ENCODE measurements at places on chromosomes 2 and 18. TPM values are rescaled to one million over a fixed set of nuclear protein-coding genes. Genes with fewer than 3 reads are reported as not detected.
A peak's percentile ranks its signal among the peaks of the same experiment; 100 is the strongest.

- H3K4me3 ChIP-seq = no peak overlapping the region
- H3K27ac ChIP-seq = no peak overlapping the region
- peaks cover 30% of the 10 kb centered on the region for H3K36me3 ChIP-seq
- peaks cover 3% of the 10 kb centered on the region for H3K4me1 ChIP-seq
- H3K27me3 ChIP-seq = no peaks in the 10 kb centered on the region
- DNase-seq = no peak
Measured at GRCh38 chr2:15448250-15448839, 112.8 kb downstream of the NBAS start.

Gene ZNF407
- 18.3 TPM for total RNA-seq

DNA sequence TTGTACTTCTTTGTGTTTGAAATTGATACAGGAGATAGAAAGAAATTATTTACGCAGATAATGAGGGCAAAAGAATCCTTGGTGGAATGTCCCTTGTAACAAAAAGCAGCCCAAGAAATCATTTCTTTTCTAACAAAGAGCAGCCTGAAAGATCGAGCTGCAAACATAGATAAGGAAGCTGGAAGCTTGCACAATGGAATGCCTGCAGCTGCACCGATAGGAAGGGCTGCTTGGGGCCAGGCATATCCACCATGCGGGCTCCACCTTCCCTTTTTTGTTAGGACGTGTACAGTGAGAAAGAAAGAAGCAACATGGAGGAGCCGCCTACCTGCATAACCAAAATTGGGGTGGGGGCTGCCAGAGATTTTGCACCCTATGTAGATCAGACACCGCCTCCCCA, 568.7 kb downstream of the METTL4 start:
- no peaks in the 10 kb centered on the region for H3K27me3 ChIP-seq
- no peak for DNase-seq

Gene SULT1C3
- total RNA-seq = not detected

- no peak overlapping the region for H3K27ac ChIP-seq
- H3K27me3 ChIP-seq = peaks cover 6% of the 10 kb centered on the region
- H3K4me1 ChIP-seq = no peaks in the 10 kb centered on the region
- no peak overlapping the region for H3K4me3 ChIP-seq
- H3K36me3 ChIP-seq = no peaks in the 10 kb centered on the region
Measured at GRCh38 chr2:229652796-229653195, 61.6 kb downstream of the DNER start.

GRCh38 chr2:179422037-179422643, 157.5 kb upstream of the SESTD1 start:
- DNase-seq = peak; percentile 15
- no peaks in the 10 kb centered on the region for H3K4me1 ChIP-seq

Gene ONECUT2
- not detected for total RNA-seq

DNA sequence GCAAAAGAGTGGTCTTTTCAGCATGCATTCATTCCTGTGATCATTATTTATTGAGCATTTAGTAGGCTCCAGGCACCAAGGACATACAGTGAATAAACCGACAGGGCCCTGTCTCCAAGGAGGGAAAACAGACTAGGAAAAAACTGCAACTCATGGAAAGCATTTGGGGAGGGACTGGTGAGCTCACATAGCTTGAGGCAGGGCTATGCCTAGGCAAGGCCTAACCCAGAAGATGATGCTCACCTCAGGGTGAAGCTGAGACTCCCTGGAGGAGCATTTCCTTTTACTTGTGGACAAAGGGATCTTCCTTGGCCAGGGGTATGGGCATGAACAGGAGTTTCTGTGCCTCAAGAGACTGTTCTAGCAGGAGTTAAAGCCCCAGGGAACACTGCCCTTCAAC, 3.9 kb downstream of the CXCR1 start:
- peaks cover 29% of the 10 kb centered on the region for H3K27me3 ChIP-seq
- DNase-seq = no peak
- H3K4me1 ChIP-seq = peaks cover 18% of the 10 kb centered on the region
- no peaks in the 10 kb centered on the region for H3K36me3 ChIP-seq
- no peak overlapping the region for H3K27ac ChIP-seq

Gene ALPP
- not detected for total RNA-seq

DNA sequence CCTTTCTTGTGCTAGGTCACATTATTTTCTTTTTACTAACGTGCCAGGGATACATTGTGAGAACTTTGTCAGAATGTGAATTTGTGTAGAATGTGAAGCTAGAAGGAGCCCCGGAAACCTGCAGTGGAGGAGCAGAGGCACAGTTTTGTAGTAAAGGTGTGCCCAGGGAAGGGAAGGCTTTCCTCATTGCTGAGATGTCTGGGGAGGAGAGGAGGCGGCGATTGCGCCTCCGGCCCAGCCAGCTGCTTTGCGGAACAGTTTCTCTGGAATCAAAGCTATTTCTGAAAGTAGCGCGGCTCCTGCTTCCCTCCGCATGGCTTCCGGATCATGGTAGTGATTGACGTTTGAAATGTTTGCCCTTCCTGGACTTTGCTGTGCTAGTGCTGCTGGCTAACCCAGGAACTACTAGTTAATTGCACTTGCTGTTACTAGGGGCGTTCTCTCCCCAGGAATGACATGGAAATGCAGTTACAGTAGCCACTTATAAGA, 83.1 kb upstream of the RBM44 start:
- H3K27ac ChIP-seq = peak overlapping the region; percentile 49
- no peak overlapping the region for H3K4me3 ChIP-seq
- H3K36me3 ChIP-seq = peaks cover 81% of the 10 kb centered on the region
- H3K4me1 ChIP-seq = peaks cover 37% of the 10 kb centered on the region

Gene SFT2D3
- 5.9 TPM for total RNA-seq

GRCh38 chr2:122704109-122704563, 948.7 kb downstream of the TSN start:
- H3K4me1 ChIP-seq = no peaks in the 10 kb centered on the region
- H3K36me3 ChIP-seq = no peaks in the 10 kb centered on the region
- DNase-seq = no peak
- H3K27me3 ChIP-seq = no peaks in the 10 kb centered on the region
- H3K27ac ChIP-seq = no peak overlapping the region

DNA sequence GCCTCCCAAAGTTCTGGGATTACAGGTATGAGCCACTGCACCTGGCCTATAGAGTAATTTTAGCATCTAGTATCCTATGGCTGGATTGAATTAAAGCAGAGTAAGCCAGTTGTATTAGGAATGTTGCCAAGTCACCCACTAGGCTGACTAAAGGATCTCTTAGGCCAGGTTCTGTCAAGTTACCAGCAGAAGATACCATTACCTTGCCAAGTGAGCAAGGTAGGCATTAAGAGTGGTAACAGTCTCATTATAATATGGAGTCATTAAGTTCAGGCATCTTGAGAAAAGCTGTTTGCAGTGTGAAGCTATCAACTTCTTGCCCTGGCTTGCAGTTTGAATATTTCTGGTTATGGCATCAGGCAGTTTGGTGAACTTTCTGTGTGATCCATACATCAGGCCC, 37.0 kb upstream of the MTCL1 start:
- no peak for DNase-seq
- no peaks in the 10 kb centered on the region for H3K4me1 ChIP-seq
- no peak overlapping the region for H3K27ac ChIP-seq
- no peaks in the 10 kb centered on the region for H3K27me3 ChIP-seq

DNA sequence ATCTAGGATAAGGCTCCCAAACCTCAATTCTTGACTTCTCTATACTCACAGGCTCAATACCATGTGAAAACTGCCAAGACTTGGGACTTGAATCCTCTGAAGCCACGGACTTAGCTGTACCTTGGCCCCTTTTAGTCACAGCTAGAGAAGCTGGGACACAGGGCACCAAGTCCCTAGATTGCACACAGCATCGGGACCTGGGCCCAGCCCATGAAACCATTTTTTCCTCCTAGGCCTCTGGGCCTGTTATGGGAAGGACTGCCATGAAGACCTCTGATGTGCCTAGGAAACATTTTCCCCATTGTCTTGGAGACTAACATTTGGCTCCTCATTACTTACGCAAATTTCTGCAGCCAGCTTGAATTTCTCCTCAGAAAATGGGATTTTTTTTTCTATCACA, 1011.8 kb upstream of the DDX18 start:
- H3K4me3 ChIP-seq = no peak overlapping the region
- H3K4me1 ChIP-seq = no peaks in the 10 kb centered on the region
- no peak for DNase-seq
- no peaks in the 10 kb centered on the region for H3K27me3 ChIP-seq
- H3K27ac ChIP-seq = no peak overlapping the region

DNA sequence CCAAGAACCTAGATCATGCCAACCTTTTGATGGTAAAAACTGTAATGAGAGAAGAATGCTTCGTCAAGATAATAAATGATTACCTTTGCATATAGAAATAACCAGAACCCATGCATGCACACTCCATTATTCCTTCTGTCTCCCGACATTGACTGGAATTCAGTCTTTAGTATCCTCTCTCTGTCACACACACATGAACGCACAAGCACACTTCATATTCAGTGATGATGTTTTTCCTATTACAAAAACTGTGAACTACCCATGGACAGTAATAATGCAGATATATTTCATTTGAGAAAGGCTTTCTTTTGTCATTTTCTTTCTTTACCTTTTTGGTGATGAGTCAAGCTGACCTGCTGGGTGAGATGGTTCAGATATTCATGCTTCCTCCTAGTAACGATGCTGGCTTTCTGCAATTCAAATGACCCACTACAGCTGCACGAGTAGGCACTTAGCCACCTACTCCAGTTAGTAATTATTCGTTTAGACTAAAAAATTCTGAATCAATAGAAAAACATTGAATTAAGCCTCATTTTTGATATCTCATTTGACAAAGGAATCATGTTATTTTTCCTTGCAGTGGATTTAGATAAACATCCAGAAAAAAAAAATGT, 382.2 kb downstream of the TGIF1 start:
- no peak overlapping the region for H3K4me3 ChIP-seq
- no peaks in the 10 kb centered on the region for H3K4me1 ChIP-seq
- no peaks in the 10 kb centered on the region for H3K36me3 ChIP-seq

- H3K36me3 ChIP-seq = peaks cover 6% of the 10 kb centered on the region
- peaks cover 14% of the 10 kb centered on the region for H3K4me1 ChIP-seq
- no peak overlapping the region for H3K4me3 ChIP-seq
- no peaks in the 10 kb centered on the region for H3K27me3 ChIP-seq
Measured at GRCh38 chr18:58645398-58645797, 16.5 kb upstream of the ALPK2 start.

- H3K27me3 ChIP-seq = no peaks in the 10 kb centered on the region
- no peak for DNase-seq
- H3K27ac ChIP-seq = no peak overlapping the region
- peak overlapping the region; percentile 96 for H3K4me3 ChIP-seq
- H3K36me3 ChIP-seq = peaks cover 41% of the 10 kb centered on the region
Measured at GRCh38 chr2:240134466-240134865, 1.6 kb downstream of the COPS9 start.

DNA sequence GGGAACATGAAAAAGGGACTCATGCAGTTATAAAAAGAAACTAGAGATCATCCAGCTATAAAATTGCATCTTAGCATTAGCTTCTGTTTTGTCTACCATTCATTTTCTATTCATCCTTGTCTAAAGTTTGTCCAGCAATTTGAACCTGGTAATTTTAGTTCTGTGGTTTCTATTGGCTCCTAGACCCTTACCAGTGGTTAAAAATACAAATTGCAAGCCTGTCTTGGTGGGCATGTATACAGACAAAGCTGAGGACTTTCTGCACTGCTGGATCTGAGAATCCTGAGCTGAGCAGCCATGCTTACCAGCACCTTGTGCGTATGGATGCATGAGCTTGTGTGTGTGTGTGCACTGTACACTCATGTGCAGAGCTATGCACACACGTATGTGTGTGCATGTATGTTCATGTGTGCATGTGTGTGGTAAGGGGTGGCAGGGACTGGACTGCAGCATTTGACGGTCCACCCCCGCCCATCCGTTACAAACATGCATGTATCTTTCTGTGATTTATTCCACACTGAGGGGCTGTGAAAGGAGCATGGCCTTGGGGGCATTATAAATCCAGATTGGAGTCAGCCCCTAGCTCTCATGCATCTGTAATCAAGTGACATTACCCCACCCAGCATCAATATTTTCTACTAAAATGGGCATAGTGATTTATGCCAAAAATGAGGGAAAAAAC, 144.7 kb downstream of the FAM210A start:
- no peak overlapping the region for H3K27ac ChIP-seq
- H3K27me3 ChIP-seq = no peaks in the 10 kb centered on the region
- H3K4me3 ChIP-seq = no peak overlapping the region
- DNase-seq = no peak

GRCh38 chr2:20141056-20141762, 83.7 kb downstream of the SDC1 start:
- H3K36me3 ChIP-seq = no peaks in the 10 kb centered on the region
- no peak overlapping the region for H3K27ac ChIP-seq
- no peak for DNase-seq
- no peaks in the 10 kb centered on the region for H3K4me1 ChIP-seq

- H3K36me3 ChIP-seq = no peaks in the 10 kb centered on the region
- H3K4me1 ChIP-seq = peaks cover 14% of the 10 kb centered on the region
- DNase-seq = no peak
- H3K27ac ChIP-seq = no peak overlapping the region
- no peak overlapping the region for H3K4me3 ChIP-seq
- H3K27me3 ChIP-seq = peaks cover 3% of the 10 kb centered on the region
Measured at GRCh38 chr2:149538138-149538833, 49.3 kb downstream of the MMADHC start.

DNA sequence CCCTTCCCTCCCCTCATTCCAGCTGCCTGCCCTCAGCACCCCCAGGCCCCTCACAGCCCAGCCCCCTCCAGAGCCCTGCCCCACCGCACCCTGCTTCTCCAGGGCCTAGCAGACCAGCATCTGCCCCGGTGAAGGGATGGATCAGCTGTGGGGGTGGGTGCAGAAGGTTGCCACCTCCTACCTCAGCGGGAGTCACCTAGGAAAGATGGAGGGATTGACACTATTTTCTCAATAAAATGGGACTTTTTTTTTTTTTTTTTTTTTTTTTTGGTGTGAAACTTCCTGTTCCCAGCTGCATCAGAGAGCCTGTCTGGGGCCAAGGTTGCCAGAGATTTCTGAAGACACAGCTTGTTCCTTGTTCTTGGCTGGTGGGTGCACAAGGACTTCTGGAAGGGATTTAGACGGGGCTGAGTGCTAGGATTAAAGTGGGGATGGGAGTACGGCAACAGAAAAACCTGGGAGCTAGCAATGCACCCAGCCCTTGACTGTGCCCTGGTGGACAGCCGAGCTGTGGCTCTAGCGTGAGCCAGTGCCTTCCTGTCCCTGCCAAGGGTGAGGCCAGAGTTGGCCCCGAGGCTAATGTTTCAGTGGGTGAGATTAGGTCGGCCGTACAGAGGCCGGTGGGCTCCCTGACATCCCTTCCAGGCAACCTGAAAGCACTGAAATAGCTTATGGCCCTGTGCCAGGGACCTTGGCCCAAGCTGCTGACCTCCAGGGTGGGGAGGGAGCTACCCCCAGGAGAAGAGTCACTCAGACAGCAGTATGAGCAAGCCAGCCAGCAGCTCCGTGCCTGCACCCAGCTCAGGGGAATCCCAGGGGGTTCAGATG, 4.6 kb downstream of the B3GNT7 start:
- H3K27me3 ChIP-seq = peaks cover 13% of the 10 kb centered on the region
- H3K27ac ChIP-seq = no peak overlapping the region
- no peak overlapping the region for H3K4me3 ChIP-seq
- no peak for DNase-seq
- no peaks in the 10 kb centered on the region for H3K4me1 ChIP-seq
- no peaks in the 10 kb centered on the region for H3K36me3 ChIP-seq

Gene DNAJC5G
- total RNA-seq = not detected

- no peak overlapping the region for H3K4me3 ChIP-seq
- no peaks in the 10 kb centered on the region for H3K27me3 ChIP-seq
- no peaks in the 10 kb centered on the region for H3K4me1 ChIP-seq
- no peaks in the 10 kb centered on the region for H3K36me3 ChIP-seq
Measured at GRCh38 chr2:50102383-50102782, 929.5 kb downstream of the NRXN1 start.
